Neural crest cell (in vitro differentiated cells): ENCODE measurements at places on chromosomes 5 and 9. TPM values are rescaled to one million over a fixed set of nuclear protein-coding genes. Genes with fewer than 3 reads are reported as not detected.

- DNase-seq: no peak
Measured at GRCh38 chr5:31771500-31771899, 132.6 kb downstream of the PDZD2 start.

DNA sequence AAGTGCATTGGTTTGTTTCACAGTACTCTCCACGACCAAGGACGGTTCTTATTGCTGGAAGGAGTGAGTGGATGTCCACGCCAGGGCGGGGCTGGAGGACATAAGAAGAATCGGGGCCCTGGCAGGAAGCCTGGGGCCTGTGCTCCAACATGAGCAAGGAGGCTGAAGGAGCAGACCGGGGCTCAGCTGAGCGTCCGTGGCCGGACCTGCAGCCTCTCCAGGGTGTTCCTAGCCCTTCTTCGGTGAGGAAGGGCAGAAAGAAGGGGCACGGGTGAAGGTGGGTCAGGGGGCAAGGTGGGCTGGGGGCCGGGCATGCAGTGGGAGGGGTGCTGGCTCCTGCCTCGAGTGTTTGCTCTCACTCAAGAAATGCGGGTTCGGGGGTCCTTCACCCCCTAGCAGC lies 18.1 kb downstream of the FAM78A start:
- DNase-seq: no peak

DNA sequence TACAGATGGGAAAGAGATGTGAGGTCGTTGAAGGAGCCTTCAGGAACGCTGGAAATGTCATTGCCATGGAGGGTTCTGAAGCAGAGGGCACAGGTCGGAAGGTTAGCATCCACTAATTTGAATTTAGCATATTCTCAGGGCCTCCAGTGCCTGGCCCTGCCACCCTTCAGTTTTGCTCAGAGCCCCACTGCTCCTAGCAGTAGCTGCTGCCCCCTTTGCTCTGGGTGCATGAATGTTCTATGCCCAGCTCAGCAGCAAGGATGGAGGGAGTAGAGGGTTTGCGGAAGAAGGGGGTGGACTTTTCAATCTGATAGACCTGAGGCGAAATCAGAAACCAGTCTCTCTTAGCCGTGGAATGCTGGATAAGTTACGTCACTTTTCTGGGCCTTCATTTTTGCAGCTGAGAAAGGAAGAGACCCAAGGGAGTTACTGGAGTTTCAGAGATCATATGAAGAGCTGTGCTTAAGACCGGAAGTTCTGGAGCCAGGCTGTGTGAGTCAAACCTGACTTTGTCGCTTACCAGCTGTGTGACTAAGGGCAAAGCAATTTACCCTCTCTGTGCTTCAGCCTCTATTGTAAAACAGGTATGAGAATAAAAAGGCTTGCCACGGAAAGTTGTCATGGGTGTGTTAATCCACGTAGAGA lies 133.2 kb upstream of the PANK3 start:
- no peak for DNase-seq

DNA sequence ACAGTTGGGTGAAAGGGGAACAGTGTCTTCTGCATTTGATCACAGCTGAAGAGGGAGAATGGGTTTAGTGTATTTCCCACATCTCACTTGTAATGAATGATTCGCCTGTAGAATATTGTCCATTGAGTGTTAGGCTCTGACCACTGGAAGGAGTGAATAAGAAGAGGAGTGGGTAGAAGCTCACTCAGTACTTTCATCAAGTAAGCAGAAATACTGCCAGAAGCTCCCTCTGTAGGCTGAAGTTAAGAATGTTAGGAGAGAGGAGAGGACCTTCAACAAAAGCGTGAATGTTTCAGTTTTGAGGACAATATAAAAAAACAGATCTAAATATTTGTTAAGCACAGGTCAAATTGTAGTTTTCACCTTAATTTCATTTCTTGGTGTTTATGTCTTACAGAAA lies 27.5 kb downstream of the FSD1L start:
- DNase-seq: no peak

GRHPR gene
- 120 and 121 TPM in 2 replicates for total RNA-seq

DNA sequence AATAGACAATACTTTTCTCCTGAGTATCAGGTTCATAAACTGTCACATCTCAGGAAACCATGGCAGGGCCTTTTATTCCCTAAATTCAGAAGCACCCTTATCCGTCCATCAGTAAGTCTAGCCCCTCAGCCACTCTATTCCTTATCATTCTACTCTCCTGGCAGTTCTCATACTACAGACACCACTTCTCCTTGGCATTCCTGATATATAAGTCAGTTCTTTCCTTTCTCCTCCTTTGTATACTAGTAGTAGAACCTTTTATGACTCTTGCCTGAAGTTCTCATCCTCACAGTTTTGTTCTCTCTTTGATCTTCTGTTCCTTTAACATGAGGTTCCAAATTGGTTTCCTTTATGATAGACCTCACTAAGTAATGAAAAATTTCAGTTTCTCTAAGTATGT lies 29.3 kb downstream of the GRAMD2B start:
- no peak for DNase-seq

GRCh38 chr9:92617195-92617813 lies 52.6 kb downstream of the IPPK start:
- DNase-seq: no peak

- DNase-seq: no peak
Measured at GRCh38 chr5:14574891-14575508, 6.6 kb upstream of the OTULINL start.

GRCh38 chr9:87682618-87683017 lies 43.3 kb upstream of the CTSL start:
- no peak for DNase-seq

ANXA2R gene
- total RNA-seq: 1.0 and 1.2 TPM in 2 replicates

GRCh38 chr5:141475625-141476131 lies at the start of gene PCDHGC3:
Gene PCDHGC3, plus strand, starts transcription at chr5:141475966. Its CDS starts 151 bp downstream, at chr5:141476117.
- peak; percentile 72 for DNase-seq

DNA sequence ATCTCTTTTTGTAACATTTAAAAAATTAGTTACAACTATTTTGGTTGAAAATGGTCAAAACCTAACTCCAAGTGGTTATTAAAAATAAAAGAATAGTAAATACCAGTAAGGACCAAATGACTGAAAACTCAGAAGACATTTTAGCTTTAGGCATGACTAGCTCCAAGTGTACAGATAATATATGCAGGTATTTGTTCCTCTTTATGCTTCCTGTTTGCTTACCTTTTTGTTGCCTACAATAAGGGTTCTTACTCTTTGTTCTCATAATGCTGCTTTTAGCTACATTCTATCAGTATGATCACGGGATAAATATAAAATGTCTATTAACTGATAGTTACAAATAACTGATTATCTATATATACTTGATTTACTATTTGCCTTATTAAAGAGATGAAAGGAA lies 259.6 kb downstream of the CDH12 start:
- DNase-seq: no peak

- no peak for DNase-seq
Measured at GRCh38 chr5:178206166-178207101, 2.1 kb downstream of the HNRNPAB start.

TNFSF8 gene
- total RNA-seq: not detected in 2 replicates

DNA sequence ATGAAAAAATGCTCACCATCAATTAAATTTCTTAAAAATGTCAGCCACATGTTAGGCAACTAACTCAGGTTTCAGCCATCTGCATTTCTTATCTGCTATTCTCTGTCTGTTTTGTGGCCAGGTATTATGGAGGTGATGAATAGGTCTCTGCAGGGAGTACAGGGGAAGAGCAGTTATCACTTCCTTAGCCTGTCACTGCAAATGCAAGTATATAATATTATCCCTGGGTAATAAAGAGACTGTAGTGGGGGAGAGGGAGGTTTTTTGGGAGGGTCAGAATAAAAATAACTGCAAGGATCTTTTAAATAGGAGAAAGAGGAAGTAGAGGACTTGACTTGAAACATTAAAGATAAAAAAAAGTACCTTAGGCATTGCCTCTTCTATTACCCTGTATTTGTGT lies 49.6 kb upstream of the PTGER4 start:
- no peak for DNase-seq

- DNase-seq: no peak
Measured at GRCh38 chr5:10981932-10982331, 220.9 kb upstream of the DAP start.

- no peak for DNase-seq
Measured at GRCh38 chr9:136741883-136742571, 713 bp downstream of the LCN10 start.

DNA sequence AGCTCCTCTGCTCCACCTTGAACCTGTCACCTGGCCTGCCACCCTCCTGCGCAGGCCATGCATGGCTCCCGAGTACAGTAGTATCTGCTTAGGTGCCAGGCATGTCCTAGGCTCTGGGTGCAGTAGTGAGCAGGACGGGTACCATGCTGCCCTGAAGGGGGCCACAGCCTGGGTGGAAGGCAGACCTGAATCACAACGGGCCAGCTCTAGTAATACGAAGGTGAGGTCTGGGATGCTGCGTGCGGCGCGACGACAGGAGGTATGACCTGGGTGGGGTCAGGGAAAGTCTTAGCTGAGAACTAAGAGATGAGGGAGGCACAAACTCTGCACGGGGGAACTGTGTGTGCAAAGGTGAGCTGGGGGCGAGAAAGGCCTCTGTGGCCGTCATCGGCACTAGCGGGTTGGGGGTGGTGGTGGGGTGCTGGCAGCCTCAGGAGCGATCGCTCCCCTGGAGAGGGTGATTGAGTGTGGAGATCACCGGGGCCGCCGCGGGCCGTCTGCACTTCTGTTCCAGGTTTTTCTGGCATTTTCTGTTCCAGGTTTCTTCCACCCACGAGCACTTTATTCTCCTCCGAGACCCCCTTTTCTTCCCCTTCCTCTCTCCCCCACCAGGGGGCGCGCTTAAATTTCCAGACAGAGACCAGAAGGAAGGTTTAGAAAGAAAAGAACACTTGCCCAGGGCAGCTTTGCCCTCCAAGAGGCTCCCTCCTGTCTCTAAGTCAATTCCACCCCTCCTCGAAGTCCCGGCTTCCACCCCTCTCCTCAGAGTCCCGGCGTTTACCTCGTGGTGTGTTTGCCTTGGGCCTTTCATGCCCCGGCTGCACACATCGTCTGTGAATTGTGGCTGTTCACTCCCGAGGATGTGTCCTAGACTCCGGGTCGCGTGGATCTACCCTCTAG lies 15.1 kb downstream of the PDLIM4 start:
- DNase-seq: peak; percentile 88

DNA sequence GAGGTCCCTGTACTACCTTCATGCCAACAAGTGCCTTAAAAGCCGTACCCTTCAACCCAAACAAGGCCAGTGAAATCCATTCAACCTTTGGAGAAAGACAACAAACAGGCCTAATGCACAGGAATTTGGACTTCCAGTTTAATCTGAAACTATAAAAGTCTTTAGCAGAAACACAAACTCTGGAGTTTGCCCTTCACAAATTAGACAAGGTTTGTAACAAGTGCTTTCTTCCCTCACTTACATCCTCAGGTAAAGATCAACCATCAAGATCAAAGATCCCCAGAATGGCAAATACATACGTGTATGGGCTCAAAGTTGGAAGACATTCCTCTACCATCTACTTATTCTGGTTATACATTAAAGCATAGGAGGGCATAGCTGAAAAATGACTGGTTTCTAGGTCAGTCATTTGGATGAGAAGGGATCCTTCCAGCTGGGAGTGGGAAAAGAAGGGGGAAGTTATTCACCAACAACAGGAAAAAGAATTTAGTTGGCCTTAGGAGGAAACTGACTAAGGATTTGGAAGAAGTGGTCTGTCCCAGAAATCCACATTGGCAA lies 2.0 kb downstream of the DAB2 start:
- no peak for DNase-seq

GRCh38 chr9:98977813-98978212 lies 34.1 kb downstream of the COL15A1 start:
- DNase-seq: no peak

C9orf50 gene
- total RNA-seq: 0.26 and 0.27 TPM in 2 replicates

DNA sequence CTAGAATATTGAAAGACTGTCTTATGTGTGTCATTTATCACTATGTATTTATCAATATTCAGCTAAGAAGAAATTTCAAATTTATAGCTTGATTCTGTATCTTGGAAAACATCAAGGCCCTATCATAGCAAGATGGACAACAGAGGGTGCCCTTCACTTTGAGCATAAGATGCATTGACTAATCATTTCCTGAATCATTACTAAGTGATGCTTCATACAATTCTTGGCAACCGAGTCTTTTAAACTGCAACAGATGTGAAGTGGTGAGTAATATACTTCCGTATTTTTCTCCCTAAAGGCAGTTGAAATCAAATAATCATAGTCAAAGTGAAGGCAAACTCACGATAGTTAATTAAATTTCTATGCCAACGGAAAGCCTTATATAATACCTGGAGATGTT lies 318.6 kb upstream of the RGMB start:
- no peak for DNase-seq

DNA sequence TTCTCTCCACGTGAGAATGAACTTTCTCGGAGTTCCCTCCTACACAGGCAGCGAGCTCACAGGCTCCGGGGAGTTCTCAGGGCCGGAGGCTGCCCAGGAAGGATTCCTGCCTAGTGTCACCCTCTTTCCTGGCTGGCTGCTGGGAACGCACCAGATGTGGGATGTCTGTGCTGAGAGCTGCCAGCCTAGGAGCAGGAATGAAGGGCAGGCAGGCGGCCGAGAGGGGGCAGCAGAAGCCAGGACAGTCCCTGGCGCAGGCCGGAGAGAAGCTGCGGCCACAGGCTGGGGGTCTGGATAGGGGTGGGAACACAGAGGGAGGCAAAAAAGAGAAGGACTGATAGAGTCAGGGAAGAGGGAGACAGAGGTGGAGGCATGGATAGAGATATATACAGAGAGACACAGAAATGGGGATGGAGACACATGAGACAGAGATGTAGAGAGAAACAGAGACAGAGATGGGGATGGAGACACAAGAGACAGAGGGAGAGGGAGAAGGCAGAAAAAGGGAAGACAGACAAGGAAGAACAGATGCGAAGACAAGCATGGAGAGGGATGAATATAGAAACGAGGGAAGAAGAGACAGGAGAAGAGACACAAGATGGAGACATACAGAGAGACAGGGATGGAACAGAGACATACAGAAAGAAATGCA lies 25.3 kb upstream of the ENHO start:
- peak; percentile 83 for DNase-seq

DNA sequence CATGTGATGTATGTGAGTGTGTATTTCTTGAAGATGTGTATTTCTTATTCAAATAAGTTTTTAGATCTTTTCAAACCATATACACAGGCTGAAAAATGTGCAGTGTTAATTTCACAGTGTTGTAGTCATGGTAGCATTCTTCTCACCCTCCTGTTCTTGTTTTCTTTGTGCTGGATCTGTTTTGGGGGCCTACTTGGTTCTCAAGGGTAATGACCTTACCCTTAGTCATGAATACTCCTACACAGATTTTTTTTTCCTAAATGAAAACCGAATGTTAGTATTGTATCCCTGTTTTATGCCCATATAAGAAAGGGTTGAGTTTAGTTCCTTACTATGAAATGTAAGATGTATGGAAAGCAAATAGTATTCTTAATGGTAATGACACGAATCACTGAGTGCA lies 88.0 kb downstream of the SLC44A1 start:
- DNase-seq: no peak

GRCh38 chr9:135508211-135508820 lies 7.8 kb downstream of the MRPS2 start:
- no peak for DNase-seq

GRCh38 chr9:129182625-129183494 lies 4.8 kb upstream of the IER5L start:
- DNase-seq: peak; percentile 71
